SW 1271 (cell line): ENCODE measurements at places on chromosomes 16 and 17.

- DNase-seq, result no peak
These were observed 6.2 kb downstream of the SBK1 start for GRCh38 chr16:28298511-28298878.

DNA sequence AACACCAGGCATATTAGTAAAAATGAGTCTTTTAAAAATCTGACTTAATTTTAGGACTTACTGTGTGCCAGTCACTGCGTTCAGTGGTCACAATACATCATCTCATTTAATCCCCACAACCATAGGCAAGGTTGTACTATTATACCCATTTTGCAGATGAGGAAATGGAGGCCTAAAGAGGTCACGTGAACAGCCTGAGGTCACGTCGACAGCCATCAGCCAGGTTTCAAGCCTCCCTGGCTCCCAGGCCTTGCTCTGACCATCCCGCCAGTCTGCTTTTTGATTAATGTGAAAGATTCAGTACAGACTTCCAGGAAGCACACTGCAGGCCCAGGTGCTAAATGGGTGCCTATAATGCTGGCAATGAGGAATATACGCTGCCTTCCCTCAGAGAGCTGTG, 86.3 kb upstream of the TOX3 start:
- DNase-seq, result no peak

DNA sequence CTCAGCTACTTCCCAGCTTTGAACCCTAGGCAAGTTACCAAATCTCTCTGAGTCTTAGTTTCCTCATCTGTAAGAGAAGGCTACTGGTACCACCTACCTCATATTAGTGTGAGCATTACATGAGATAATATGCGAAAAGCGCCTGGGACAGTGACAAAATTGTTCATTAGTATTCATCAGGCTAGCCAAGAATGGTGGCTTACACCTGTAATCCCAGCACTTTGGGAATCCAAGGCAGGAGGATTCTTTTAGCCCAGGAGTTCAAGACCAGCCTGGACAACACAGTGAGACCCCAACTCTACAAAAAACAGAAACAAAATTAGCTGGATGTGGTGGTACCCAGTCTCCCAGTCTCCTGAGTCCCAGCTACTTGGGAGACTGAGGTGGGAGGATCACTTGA, 3.3 kb downstream of the PLCD3 start:
- DNase-seq, result no peak

- peak; percentile 20 for DNase-seq
These were observed at the start of gene EMP2 for GRCh38 chr16:10579965-10580882. Gene EMP2, minus strand, starts transcription at chr16:10580598. Its CDS starts 32,981 bp downstream, at chr16:10547617.

DNA sequence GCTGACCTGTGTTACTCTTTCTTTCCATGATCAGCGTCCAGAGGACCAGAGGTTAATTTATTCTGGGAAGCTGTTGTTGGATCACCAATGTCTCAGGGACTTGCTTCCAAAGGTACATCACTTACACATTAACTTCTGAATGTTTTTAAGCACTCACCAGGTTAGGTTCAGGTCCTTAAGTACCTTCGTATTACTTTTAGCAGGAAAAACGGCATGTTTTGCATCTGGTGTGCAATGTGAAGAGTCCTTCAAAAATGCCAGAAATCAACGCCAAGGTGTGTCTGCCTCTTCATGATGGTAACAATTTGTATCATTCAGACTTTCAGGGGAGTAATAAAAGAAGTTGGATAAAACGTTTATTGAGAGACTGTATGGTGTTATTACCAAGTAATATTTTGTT, 3.3 kb downstream of the HERPUD1 start:
- no peak for DNase-seq

GRCh38 chr17:62778990-62779681, 29.0 kb downstream of the MARCHF10 start:
- no peak for DNase-seq

DNA sequence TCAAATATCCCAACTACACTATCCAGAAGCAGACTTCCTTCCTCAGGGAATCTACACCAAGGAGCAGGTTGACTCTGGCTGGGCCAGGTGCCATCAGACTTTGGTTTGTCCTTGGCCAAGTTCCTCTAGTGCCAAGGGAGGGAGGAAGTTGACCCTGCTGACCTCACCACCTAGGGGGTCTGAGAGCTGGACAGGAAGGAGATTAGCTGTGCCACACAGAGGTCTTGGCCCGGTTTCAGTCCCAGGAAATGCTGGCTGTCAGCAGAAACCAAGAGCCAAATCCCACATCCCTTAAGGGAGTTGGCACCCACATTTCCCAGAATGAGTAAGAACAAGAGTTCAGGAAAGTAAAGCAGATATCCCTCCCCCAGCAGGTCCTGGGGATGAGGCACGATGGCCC, 178.2 kb downstream of the SALL1 start:
- DNase-seq, result no peak

DNA sequence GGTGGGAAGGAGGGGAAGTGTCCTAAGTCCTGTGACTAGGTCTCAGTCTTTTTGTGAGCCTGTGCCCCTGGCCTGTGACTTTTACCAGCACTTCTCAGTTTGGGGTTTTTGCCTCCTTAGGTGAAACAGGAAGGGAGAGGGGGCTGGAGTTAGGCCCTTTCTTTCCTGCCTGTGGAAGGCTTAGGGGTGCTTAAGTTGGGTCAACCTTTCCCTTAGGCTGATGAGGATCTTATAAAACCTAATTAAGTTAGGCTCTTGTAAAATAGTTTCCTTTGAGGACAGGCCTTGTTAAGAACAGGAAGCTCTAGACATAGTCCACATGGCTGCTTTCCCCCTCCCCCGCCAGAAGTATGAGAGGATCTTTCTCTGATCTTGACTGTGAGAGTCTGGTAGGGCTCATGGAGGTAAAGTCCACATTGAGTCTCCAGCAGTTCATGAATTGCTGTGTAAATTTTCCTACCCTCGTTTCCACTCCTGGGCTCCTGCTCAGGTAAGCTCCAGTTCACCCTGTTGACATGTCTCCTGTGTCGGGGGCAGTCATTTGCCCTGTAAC, 17.0 kb upstream of the DNASE1 start:
- DNase-seq, result no peak

DNA sequence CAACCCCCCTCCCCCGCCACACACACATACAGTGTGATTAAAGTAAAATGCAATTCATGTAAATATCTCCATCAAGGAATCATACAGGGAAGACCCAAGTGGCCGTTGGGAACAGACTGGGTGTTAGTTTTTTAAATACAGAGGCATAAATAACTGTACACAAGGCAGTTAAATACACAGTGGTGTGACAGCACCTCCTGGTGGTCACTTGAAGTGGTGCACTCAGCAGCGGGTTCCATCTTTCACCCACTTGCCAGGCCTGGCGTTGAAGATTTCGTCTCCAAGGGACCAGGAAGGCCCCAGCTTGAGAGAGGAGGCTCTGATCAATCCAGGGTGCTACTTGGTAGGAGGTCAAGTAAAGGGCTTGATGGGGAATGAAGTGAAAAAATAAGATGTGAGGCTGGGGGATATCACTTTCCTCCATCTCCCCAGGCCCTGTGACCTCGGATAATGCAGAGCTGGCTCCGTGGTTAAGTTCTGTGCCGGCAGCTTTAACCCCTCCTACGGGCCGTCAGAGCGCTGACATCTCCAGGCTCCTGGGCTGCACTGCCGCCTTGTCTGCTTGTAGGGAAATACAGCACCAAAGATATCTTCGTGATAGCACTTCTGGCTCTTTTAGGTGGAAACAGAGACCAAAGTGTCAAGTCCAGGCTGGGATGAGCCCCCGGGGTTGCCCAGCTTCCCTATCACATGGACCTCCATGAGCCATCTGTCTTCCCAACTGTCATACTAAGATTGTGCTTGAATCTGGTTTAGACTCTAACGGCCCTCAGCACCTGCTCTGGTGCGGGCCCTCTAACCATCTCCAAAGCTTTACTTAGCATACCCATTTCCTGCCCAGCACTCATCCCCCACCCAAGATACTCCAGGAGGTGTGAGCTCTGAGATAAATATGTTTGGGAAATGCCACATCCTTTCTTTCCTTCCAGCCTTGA, 20.7 kb downstream of the LGALS9 start:
- DNase-seq, result peak; percentile 8

- DNase-seq, result no peak
These were observed 1007.5 kb upstream of the EEF2KMT start for GRCh38 chr16:6105115-6105514.

- DNase-seq, result no peak
These were observed 10.4 kb downstream of the SLC25A10 start for GRCh38 chr17:81722184-81723120.

GRCh38 chr16:67430977-67431774, at the start of gene HSD11B2:
Gene HSD11B2, plus strand, starts transcription at chr16:67431121. Its CDS starts 128 bp downstream, at chr16:67431249.
- DNase-seq, result no peak

DNA sequence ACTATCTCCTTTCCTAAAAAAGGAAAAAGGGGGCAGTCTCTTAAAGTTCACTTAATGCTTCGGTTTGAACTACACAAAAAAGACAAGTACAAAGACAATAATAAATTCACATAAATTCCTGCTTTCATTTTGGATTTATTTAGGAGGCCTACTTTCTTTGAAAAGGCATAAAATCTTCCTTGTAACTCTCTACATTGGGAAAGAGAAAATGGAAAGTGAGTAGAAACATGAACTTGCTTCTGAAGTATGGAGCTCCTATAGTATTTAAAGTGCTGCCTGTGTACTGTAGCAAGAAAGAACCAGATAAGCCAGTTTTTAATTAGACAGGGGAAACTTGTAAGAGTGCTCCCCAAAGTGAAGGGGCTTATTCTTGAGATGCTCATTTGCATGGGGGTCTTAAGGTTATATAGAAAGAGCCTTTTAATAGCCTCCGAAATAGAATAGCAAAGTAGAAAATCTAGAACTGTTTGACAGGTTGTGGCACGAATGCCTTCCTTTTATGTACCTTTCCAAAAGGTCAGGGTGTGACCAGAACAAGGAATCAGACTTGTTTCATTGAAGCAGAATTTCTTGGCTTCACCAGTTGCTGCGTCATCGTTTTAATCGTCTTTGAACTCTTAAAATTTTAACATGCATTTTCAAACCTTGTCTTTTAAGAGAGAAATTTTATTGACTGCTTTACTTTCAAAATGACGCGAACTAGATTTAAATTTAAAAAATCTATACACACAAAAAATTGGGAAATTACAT, 12.9 kb downstream of the GAN start:
- no peak for DNase-seq

DNA sequence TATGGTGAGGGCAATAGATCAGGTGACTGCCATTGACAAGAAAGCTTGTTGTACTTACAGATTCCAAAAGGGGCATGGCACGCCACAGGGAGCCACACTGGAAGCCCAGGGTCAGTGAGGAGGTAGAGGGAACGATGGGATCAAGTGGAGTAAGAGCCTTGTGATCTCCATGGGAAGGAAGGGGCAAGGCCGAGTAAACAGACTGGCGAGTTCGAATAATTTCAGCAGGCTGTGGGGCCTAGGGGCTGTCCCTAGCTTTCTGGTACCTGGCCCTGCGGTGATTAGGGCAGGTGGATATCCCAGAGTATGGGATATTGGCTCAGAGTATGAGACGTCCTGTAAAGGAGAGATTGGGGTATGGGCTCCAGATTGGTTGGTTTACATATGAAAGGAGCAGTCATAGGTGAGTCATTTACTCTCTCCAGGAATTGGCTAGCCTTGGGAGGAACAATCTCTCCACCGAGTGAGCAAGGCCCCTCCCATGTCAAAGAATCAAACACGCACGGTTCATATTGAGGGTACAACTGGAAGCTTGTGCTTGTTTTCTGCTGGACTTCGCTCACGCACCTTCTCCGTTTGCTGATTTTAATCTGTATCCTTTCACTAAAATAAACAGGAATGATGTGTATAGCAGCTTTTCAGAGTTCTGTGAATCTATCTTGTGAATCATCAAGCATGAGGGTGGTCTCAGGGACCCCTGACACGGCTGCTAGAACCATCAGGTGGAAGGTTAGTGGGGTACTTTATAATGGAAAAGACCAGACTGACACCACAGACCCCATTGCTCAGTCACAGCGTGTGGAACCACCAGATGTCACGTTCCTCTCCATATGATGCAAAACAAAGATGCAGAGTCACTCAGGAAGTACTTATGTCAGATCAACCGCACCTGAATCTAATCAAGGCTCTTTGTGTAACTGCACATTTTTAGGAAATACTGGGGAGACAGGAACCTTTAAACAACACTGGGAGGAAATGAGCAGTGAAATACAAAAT, 27.9 kb downstream of the GABARAPL2 start:
- DNase-seq, result no peak
